HEK293T (cell line): ENCODE measurements at places on chromosomes 5 and 9.

- DNase-seq = no peak
Measured at GRCh38 chr9:112755016-112755427, 4.5 kb downstream of the SNX30 start.

DNA sequence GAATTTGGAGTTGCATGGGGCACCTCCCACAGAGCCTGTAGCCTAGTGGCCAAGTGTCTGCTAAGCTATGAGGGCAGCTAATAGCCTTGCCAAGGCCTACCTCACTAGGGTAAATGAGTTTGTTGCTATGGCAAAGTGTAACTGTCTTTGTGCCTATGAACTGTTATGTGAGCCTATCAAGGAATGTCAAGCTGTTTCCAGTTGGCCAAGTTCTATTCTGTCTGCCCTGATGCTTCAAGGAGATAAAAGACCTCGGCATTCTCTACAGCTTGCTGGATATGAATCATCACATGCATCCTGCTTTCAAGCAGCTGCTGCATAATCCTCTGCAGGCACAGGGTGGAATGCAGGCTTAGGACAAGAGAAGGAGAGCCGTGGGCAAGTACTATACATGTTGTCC lies 69.8 kb upstream of the CCDC112 start:
- no peak for DNase-seq

- no peak for DNase-seq
Measured at GRCh38 chr5:63439537-63439936, 522.7 kb downstream of the HTR1A start.

GRCh38 chr9:132976571-132976970 lies 1.9 kb upstream of the GFI1B start:
- no peak for DNase-seq

DNA sequence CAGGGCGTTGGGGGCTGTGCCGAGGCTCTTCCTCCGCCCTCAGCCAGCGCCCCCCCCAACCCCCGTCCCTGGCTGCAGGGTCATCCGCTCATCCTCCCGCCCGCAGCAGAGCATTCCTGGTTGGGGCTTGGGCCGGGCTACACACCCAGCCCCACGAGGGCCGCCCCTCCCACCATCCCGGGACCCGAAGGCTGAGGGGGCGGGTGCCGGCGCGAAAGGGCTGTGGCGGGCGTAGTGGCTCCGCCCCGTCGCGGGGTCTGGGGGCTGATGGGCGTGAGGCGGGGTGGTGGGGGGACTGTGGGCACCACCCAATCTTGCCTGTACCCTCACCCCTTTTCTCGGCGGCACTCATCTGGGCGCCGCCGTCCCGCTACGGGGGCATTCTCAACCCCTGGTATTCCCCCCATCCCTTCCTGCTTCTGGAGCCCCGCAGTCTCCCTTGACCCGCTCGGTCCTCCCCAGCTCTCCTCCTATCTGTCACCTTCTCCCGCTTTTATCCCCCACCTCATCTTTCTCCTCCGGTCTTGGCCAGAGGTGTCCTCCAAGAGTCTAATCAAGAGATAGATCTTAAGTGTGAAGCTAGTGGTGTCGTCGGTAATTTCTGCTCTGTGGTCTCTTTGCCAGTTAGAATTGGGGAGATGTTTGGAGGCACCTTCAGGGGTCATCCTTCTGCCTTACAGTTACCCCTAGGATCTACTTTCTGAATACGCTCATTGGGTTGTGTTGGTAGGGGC lies 1.6 kb downstream of the FER start:
- peak; percentile 69 for DNase-seq

GRCh38 chr9:95726756-95727155 lies 148.7 kb upstream of the ERCC6L2 start:
- peak; percentile 57 for DNase-seq

GRCh38 chr5:63118221-63118620 lies 539.6 kb downstream of the LRRC70 start:
- DNase-seq = no peak

GRCh38 chr5:68149189-68149588 lies 66.4 kb upstream of the PIK3R1 start:
- DNase-seq = no peak
